ENCODE measurements at places on chromosomes 4 and X. TPM values are rescaled to one million over a fixed set of nuclear protein-coding genes. Genes with fewer than 3 reads are reported as not detected.

IL2 gene
- not detected for polyA plus RNA-seq

DNA sequence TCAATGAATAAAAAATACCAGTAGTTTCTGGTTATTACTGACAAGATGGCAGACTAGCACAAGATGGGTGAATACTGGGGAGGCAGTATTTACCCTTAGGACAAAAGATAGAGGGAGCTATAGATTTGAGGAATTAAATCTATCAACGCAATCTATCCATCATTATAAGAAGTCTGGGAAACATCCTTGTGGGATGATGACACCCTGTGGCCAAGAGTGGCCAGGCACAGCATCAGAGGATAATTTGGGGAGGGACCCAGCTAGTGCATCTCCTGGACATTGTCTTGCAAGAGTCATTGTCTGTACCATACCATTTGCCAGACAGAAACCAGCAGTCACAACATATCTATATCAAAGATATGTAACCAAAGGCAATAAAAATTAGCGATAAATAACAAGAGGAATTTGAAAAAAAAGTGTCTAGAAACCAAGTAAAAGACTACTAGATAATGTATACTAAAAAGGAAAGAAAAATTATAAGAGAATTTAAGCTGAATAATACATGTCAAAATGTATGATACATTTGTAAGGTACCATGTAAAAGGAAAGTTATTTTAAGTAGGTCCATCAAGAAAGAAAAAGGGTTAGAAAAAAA, 22.9 kb downstream of the KCTD8 start:
- no peak for DNase-seq

IRS4 gene
- polyA plus RNA-seq, result not detected

HSFX1 gene
- polyA plus RNA-seq, result 1.3 TPM

- DNase-seq, result no peak
These were observed 513.8 kb upstream of the FAM241A start for GRCh38 chr4:111631215-111631999.

PLAC1 gene
- polyA plus RNA-seq, result not detected

- DNase-seq, result no peak
These were observed 1496.4 kb downstream of the RPA4 start for GRCh38 chrX:98380106-98380505.

DNA sequence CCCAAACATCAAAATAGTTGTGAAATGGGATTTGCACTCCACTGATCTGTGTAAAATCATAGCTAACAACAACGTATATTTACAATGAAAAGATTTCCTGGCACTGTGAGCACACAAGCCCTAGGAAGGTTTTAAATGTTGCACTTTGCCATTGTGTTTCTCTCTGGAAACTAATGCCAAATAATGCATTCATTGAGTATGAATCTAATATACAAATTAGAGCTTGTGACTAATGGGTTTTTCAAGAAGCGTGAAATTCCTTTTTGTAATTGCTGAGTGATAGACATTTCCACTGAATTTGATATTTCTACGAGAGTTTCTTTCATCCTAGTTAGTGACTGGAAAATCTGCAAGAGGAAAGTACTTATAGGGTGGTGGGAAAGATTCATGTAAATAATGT, 135.9 kb downstream of the COL25A1 start:
- DNase-seq, result no peak

DNA sequence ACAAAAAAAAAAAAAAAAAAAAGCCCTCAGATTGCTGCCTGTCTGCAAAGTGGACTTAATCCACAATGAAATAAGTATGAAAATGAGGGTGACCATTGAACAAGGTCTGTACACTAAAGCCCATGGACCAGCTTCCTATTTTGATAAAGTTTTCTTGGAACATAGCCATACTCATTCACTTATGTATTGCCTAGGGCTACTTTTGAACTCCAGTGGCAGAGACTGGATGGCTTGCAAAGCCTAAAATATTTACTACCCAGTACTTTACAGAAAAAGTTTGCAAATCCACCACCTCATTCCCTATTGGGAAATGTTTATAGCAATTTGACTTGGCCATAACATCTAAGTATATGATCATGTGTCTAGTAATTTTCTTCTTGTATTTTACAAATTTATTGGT, 481.7 kb downstream of the NAF1 start:
- no peak for DNase-seq

HPGDS gene
- polyA plus RNA-seq, result 11.3 TPM

DNA sequence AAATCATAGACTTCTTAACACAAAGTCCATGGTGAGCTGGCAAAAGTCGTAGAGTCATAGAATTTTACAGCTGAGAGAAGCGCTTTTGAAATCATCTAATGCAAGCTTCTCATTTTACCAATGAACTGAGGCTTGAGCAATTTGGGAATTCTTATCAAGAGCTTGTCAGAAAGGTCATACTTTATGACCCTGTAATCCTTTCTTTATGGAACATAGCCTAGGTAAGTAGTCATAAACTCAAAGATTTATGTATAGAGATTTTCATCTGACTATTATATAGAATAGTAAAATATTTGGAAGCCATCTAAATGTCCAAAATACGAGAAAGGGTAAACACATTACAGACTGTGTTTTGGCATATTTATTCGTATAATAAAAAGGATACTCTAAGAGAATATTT, 563.5 kb downstream of the PCDH7 start:
- DNase-seq, result no peak

DNA sequence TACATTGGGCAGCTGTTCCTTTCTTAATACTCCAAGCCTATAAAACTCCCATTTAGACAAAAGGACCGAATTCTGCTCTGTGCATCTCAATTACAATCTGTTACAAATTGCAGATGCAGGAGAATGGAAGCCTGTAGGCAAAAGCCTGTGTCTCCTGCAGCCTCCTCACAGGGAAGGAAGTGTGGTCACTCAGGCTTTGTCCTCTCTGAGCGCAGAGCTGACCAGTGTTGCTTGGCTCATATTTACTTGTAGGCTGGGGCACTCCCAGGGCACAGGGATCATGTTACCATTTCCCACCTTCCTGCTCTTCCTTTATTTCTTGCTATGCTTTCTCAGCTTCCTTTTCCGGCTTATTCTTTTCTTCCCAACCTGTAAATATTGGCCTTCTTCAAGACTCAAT, 15.7 kb downstream of the SUPT20HL2 start:
- no peak for DNase-seq

GRCh38 chr4:7716010-7716721, 223.5 kb downstream of the AFAP1 start:
- DNase-seq, result no peak

DNA sequence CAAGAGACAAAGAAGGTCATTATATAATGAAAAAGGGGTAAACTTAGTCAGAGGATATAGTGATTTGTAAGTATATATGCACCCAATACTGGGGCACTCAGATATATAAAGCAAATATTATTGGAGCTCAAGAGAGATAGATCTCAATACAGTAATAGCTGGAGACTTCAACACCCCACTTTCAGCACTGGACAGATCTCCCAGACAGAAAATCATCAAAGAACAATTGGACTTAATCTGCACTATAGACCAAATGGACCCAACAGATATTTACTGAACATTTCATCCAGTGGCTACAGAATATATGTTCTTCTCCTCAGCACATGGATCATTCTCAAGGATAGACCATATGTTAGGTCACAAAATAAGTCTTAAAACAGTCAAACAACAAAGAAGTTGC, 47.2 kb upstream of the RBMXL3 start:
- DNase-seq, result no peak

- DNase-seq, result no peak
These were observed 1.1 kb upstream of the CCNQ start for GRCh38 chrX:153600032-153600373.
